Hypothalamus (tissue), 51 donors: ENCODE measurements at places on chromosomes 1 and 21.

- no peak for DNase-seq
These were observed 9.1 kb downstream of the INAVA start for GRCh38 chr1:200903793-200904192.

- no peak for DNase-seq
These were observed 59.6 kb downstream of the RPS6KC1 start for GRCh38 chr1:213110349-213111300.

DNA sequence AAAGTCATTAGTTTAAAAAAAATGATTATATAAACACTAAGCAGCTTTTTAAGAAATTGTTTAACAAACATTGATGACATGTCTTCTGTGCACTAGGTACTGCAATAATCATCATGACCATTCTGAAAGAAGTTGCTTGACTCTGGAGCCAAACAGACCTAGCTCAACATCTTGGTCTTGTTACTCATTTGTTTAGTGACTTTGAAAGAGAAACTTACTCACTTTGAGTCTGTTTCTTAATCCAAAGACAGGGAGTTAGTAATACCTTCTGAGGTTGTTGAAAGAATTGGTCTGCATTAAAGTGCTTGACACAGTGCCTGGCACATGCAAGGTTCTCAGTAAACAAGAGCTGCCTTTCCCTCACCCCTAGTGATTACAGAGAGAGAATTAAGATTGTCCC lies 84.4 kb downstream of the SGIP1 start:
- no peak for DNase-seq

DNA sequence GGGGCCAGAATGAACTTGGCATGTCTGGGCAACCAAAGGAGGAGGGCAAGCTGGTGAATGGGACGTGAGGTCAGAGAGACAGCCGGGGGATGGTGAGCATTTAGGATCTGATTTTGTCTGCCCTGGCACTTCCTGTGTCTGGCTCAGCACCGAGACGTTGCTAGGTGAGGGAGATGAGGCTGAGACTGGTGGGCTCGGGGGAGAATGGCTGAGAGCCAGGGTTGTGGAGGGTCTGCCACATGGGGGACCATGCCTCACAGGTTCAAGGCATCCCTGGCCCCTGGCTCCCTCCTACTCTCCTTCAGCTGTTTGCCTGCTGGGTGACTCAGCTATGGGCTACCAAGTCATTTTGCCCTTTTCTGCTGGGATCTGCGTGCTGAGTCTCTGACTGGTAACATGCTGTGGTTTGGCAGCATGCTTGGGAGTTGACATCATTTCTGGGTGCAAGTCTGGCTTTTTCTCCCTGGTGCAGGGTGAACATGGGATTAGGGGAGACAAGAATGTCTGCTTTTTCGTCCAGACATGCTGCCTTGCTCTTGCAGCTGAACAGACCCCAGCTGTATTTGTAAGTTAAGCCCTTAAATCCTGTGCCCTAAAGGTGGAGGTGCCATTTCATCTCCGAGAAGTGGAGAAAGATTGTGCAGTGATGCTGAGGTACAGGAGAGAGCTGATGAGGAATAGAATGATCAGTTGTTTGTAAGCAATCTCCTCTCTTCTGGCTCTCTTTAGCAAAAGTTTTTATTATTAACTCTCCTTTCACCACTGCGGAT lies 17.6 kb downstream of the GALNT2 start:
- no peak for DNase-seq

- no peak for DNase-seq
These were observed 76.6 kb downstream of the ABCA4 start for GRCh38 chr1:94044290-94044790.

DNA sequence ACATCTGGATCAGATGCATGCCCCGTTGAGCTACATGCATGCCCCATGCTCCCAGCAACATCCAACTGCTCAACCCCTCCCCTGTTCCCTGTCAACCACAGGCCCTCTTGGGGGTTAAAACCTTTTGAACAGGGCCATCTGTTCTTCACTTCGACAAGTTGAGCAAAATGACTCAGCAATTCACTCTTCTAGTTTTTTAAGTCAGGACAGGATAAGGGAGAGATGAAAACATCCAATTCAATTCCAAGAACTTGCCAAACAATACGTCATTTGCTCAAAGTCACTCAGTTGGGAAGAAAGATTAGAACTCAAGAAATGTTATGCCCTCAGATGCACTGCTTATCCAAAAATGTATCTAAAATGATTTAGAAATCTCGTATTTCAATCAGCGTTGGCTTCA lies 46.1 kb upstream of the MTF2 start:
- DNase-seq: no peak

DNA sequence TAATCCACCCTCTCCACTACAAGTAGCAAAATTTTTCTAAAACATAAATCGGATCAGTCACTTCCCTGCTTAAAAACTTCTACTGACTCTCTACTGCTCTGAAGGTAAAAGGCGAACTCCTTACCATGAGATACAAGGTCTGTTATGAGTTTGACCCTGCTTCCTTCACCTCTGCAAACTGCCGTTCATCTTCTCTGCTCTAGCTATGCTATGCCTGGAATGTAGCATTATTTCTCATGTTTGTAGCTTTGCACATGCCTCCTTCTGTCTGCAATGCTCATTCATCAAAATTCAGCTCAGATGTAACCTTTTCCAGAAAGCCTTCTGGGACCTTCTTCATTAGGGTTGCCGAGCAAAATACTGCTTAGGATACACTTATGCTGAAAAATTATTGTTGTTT lies 30.8 kb downstream of the RPL5 start:
- DNase-seq: no peak

DNA sequence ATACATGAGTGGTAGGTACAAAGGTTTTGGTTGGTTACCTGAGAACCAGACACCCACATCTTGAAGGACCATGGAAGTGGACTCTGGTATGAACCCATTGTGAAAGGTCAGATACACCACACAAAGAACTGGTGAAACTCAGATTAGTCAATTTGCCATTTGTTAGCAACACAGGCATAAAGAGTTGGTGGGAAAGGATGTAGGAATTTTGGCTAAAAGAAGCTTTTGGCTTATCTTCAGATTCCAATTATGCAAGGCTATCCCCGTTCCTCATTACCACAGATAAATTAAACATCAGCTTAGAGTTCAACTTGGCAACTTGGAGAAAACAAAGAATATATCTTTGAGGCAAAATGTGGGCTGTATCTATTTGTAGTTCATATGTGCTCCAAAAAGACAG lies 87.0 kb upstream of the IRF2BP2 start:
- DNase-seq: no peak

- DNase-seq: no peak
These were observed 20.6 kb downstream of the ZBTB37 start for GRCh38 chr1:173888749-173889148.

DNA sequence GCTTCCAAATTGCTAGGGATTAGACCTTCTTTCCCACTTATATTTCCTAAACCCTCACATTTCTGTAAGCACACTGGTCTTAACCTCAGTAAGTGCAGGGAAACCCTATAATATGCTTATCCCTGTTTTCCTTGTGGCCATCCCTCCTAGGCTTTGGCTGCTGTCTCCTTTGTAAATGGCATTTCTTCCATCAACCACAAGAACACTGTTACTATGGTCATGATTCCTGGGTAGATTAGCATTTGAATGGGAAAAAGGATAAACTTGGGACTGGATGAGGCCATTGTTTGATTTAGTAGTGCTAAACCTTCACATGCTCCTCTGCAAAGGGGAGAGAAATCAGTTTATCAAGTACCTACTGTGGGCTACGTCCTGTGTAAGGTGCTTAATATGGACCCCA lies 16.2 kb upstream of the AGO3 start:
- DNase-seq: no peak
